Activated T-helper 1 cell treated with anti-CD3 and anti-CD28 coated beads, Interleukin-2, amount 50 U/mL, for 16 hours (primary cell): ENCODE measurements at places on chromosomes 16 and 17.

GRCh38 chr17:60538726-60539125 lies 12.7 kb upstream of the APPBP2 start:
- no peak for DNase-seq

DNA sequence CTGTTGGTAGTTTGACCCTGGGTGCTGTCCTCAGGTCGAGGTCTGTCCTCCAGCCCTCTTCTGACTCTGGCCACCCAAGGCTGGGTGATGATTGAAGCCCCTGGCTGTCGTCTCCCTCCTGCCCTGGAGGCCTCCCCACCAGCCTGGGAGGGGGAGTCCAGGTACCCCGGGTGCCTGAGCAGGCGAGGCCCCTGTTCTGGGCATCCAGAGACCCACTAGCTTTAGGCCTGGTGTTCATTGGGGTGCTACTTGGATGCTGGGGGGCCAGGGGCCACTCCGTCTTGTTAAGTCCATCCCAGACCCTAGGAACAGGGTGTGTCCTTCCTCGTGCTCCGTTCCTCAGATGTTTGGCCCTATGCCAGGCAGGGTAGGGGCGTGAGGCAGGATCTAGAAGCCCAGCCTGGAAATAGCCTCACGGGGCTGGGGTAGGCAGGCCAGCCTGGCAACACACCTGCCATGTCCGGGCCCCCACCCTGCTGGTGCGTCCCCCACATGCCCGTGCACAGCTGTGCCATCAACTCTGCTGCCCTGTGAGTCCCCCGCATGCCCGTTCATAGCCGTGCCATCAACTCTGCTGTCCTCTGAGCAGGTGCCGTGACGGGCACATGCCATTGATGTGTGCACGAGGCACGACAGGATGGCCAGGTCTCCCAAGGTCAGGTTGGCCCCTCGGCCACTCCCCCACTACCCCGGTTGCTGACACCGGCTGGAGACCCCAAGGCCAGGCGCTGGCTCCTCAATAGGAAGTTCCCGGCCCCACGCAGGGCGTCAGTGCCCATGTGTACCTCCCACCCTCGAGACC lies 36.9 kb downstream of the GINS2 start:
- no peak for DNase-seq

GRCh38 chr16:84520725-84521496 lies 16.5 kb upstream of the MEAK7 start:
- DNase-seq: no peak

GRCh38 chr16:19127674-19128131 lies 13.9 kb downstream of the ITPRIPL2 start:
- DNase-seq: no peak

GRCh38 chr16:106623-107324 lies 28.7 kb downstream of the MPG start:
- DNase-seq: peak; percentile 22

DNA sequence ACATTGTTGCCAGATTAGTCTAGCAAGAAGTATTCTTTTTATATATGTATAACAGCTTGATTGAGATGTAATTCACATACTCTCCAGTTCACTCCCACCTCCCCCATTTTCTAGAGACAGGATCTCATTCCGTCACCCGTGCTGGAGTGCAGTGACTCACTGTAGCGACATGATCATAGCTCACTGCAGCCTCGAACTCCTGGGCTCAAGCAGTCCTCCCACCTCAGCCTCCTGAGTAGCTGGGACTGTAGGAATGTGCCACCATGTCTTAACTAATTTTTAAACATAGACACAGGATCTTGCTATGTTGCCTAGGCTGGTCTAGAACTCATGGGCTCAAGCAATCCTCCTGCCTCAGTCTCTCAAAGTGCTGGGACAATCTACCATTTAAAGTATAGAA lies 3.3 kb upstream of the RSAD1 start:
- no peak for DNase-seq

DNA sequence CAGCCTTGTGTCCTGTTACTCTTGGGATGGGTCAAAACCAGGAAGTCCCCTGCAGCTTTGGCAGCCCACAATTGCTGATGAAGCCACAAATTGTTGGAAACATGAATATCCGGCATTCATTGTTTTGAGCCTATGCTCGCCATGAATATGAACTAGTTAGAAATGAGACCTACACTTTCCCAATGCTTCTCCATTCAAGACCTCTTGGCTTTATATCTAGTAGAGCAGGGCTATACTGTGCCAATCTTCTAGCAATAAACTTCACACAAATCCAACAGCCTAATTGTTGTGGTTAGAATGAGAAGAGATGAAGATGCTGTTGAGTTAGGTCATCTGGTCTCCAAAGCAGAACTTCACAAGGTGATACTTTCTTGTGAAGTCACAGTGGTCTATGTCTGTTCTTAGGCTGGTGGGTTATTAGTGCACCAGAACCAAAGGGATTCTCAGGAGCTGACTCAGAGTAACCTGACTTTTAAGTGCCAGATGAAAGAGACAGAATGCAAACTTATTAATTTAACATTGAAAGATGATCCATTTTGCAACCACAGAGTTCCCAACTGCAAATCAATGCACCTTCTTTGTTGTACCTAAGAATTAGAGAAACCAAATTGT lies 13.7 kb upstream of the KRT23 start:
- no peak for DNase-seq

DNA sequence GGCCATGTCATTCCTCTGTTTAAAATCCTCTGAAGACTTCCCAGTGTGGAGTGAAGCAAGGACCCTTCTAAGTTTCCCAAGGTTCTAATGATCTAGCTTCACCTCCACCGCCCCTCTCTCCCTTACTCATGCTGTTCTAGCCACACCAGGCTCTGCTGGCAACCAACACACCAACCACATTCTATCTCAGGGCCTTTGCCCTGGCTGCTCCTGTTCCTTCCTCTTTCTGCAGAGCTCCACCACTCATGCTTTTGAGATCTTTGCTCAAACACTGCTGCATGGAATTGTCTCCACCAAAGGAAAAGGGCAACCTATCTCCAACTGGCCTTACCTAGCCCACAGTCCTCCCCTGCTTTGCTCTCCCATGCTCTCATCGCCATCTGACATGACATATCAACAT lies 128.7 kb downstream of the XYLT1 start:
- DNase-seq: no peak

DNA sequence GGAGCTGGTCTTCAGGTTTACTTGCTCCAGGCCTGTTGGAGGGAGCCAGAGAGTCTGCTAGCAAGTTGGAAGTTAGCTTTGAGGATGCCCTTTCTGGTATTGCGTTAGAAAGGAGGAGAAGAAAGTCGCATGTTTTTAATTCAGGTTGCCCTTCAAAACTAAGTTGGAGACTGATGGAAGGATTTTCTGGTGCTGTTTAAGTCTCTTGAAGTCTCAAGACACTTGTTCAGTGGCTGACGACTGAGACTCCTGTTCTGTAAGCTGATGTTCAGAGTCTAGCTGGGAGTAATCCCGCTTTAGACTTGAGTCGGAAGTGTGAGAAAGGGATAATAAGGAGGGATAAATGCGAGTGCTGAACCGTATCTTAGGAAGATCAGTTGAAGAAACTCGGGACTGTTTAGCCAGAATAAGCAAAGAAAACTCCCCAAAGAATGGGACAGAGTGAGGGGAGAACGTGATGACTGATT lies 740 bp downstream of the AATF start:
- no peak for DNase-seq

GRCh38 chr17:74882517-74883240 lies 9.9 kb upstream of the FDXR start:
- DNase-seq: no peak

DNA sequence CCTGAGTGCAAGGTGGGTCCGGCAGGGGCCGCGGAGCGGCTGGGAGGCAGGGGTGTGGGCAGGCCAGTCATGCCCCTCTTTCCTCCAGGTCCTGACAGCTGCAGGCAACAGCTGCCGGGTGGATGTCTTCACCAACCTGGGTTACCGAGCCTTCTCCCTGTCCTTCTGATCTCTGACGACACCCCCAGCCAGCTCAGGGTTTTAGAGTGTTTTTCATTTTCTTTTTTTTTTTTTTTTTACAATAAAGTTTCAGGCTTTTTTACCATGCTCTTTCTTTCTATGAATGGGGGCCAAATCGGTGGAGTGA lies 3.6 kb downstream of the THOC6 start:
- DNase-seq: no peak

GRCh38 chr17:245020-245419 lies 63.6 kb upstream of the DOC2B start:
- no peak for DNase-seq

GRCh38 chr17:40097931-40098845 lies 2.2 kb downstream of the NR1D1 start:
- DNase-seq: no peak

- DNase-seq: no peak
Observed at GRCh38 chr16:27742333-27742732, 192.4 kb downstream of the KATNIP start.

- no peak for DNase-seq
Observed at GRCh38 chr16:29680180-29680598, 1.2 kb downstream of the QPRT start.

- no peak for DNase-seq
Observed at GRCh38 chr16:50496990-50497389, 51.2 kb upstream of the NKD1 start.

- DNase-seq: no peak
Observed at GRCh38 chr16:84826558-84826941, 6.8 kb downstream of the CRISPLD2 start.

DNA sequence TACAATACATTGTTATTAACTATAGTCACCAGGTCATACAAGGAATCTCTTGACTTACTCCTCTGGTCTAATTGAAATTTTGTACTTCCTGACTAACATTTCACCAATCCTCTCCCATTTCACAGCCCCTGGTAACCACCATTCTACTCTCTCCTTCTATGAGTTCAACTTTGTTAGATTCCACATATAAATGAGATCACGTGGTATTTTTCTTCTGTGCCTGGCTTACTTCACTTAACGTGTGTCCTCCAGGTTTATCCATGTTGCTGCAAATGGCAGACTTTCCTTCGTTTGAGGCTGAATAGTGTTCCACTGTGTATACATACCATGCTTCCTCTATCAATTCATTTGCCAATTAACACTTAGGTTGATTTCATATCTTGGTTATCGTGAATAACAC lies 128.5 kb downstream of the CHD9NB start:
- DNase-seq: no peak

- DNase-seq: no peak
Observed at GRCh38 chr16:57541754-57542435, 548 bp upstream of the ADGRG5 start.

GRCh38 chr17:47808036-47808829 lies 13.4 kb downstream of the OSBPL7 start:
- DNase-seq: no peak

DNA sequence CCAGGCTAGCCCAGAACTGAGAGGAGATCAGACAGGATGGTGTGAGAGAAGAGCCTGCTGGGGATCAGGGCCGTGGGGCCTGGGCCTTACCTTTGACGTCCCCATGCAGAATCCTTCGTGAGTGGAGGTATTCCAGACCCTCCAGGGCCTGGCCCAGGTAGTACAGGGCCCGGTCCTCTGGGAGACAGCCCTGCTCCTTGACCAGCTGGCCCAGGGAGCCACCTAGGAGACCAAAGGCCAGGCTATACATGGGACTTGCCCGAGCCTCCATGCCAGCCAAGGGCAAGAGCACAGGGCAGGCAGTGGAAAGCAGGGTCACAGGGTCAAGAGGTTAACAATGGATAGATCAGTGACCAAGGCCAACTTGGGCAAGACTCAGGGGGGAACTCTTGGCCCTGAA lies 12.1 kb upstream of the SPATA32 start:
- DNase-seq: no peak

- no peak for DNase-seq
Observed at GRCh38 chr16:84759061-84759460, 59.3 kb downstream of the USP10 start.

- DNase-seq: no peak
Observed at GRCh38 chr16:70529051-70529777, 5.6 kb downstream of the SF3B3 start.

- DNase-seq: no peak
Observed at GRCh38 chr16:9509663-9510062, 418.2 kb downstream of the HAPSTR1 start.

GRCh38 chr17:58233543-58233942 lies 4.8 kb upstream of the LPO start:
- DNase-seq: no peak

DNA sequence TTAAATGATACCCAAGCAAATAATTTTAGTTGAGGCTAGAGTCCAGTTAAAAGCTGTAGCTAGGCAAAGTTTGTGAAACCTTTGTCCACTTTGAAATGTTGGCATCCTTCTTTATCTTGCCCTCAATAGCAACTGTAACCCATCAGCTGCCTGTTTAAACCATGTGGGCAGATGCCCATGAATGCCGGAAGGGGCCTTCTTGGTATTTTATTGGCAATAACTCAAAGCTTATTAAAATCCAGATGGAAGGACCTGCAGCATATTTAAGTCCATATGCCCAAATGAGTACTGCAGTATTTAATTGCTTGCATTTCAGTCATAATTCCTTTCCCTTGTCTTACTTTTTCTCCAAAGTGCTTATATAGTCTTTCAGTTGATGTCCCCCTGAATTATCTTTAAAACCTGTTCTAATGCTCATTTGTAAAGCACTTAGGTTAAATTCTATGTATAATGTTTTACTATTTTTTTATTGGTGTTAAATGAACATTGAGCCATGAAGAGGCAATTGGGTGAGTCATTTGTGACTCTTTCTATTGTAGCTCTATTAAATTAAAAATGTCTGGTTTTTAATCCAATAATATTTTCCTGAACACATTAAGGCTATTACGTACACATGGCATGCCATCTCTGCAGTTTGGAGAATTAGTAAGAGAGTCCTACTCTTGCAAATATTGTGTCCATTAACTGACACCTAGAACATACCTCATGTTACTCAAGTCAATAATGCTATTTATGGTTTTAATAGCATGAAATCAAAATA lies 225.3 kb downstream of the KCNJ2 start:
- no peak for DNase-seq

DNA sequence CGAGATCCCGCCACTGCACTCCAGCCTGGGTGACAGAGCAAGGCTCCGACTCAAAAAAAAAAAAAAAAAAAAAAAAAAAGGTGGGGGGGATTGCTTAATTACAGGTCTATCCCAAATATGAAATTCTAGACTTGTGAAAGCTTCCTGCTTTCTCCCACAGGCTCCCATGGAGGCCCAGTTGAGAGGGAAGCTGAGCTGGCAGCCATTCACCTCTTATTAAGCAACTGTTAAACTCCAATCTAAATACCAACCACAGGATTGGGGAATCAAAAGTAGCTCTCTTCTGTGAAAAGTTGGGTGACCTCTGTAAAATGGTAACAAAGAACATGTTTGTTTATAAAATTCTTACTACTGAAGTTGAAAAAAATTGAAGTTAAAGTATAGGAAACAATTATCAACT lies 45.8 kb upstream of the STAC2 start:
- DNase-seq: no peak

DNA sequence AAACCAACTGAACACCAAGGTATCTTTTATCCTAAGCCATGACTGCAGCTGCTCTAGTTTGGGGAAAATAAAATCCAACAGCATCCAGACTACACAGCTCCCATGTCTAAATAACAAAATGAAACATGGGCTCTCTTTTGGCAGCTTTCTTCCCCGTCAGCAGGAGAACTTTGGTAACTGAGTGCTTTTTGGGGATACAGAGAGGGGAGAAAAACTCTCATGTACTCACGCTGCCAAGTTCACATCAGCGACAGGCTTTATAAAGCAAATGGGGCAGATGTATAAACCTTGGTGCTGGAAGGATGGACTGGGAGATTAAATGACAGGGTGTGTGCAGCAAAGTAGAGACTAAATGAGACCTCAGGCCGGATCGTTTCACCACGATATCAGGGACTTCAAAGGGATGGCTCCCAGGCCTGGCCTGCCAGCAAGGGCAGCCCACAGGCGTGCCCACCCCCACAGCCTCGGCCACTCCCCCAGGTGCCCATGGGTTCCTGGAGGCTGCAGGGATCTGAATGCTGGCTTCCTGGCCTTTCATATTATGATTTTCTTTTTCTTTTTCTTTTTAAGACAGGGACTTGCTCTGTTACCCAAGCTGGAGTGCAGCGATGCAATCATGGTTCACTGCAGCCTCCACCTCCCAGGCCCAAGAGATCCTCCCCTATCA lies 174.6 kb downstream of the ZNF423 start:
- no peak for DNase-seq
